HS-27A (cell line): ENCODE measurements at places on chromosomes 7 and 10.

GRCh38 chr10:69389827-69390490 is 26.8 kb downstream of the TACR2 start:
- no peak for DNase-seq

- DNase-seq, result no peak
Measured at GRCh38 chr10:21525367-21526187, at the start of gene SKIDA1. Gene SKIDA1, minus strand, starts transcription at chr10:21525682. Its CDS starts 7,860 bp downstream, at chr10:21517822.

GRCh38 chr7:46360296-46360695 is 439.2 kb upstream of the IGFBP3 start:
- no peak for DNase-seq

DNA sequence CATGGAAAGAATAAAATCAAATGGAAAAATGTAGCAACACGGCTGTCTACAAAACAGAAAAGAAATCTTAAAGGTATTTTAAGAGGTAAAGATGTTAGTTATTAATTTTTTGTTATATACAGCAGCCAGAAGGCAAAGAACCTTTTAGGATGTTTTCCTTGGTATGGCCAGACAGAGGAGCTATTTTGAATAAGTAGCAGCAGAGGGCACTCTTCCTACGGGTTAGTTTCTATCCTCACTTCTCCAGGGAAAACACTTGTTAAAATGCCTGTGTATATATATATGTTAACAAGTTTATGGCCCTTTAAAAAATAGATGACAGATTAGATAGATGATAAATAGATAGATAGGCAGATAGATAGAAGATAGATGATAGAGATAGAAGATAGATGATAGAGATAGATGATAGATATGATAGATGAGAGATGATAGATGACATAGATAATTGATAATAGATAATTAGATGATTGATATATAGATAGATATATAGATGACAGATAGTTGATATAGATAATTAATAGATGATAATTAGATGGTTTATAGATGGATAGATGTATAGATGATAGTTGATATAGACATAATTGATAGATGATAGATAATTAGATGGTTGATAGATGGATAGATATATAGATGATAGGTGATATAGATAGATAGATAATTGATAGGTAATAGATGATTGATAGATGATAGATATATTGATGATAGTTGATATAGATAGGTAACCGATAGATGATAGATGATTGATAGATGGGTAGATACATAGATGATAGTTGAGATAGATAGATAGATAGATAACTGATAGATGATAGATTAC is 57.8 kb upstream of the WIPF3 start:
- DNase-seq, result peak; percentile 1

GRCh38 chr7:20153999-20154398 is 63.2 kb downstream of the MACC1 start:
- no peak for DNase-seq

DNA sequence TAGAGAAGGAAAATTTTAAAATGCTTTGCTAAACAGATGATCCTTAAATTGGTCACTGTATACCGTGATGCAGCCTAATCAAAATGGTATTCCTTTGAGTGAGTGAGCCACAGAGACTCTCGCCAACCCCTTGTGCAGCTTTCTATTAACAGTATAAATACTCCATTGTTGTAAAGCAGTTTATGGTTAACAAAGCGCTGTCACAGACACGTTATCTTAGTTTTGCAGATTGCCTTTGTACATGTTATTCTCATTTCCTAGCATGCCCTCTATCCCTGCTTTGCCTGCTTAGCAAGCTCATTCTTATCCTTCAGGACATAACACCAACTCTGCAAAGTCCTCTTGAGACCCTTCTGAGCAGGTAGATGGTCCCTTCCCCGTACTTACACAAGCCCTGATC is 694.4 kb downstream of the AUTS2 start:
- no peak for DNase-seq

DNA sequence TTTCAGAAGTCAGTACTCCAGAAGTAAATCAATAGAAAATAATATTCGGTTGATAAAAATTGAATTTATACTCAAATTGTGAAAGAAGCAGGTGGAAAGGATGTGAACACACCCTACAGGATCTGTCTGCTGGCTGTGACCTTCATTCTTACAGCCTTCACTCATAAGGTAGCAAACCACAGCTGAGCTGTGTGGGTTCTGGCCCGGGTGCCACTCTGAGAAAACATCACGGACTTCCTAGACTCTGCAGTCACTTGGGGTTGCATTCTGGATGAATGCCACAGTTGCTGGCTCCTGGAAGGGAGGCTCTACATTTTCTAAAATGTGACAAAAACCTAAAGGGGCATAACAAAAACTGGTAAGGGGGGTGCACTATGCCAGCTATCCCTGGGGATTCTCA is 36.0 kb upstream of the ABLIM1 start:
- DNase-seq, result no peak

- no peak for DNase-seq
Measured at GRCh38 chr10:50510517-50511473, 113.0 kb downstream of the SGMS1 start.

DNA sequence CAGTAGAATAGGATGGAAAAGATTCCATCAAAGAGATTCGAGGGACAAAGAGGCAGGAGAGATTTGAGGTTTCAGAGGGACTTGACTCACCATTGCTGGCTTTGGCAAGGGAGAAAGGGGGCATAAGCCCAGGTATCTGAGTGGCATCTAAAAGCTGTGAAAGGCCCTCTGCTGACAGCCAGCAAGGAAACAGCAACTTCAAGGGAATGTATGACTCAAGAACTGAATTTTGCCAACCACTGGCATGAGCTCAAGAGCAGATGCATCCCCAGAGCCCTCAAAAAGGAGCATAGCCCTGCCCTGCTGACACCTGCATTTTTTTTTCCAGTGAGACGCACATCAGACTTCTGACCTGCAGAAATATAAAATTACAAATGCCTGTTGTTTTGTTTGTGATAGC is 19.6 kb upstream of the ADAM12 start:
- DNase-seq, result no peak

GRCh38 chr10:31962826-31963588 is 34.4 kb upstream of the ARHGAP12 start:
- no peak for DNase-seq

DNA sequence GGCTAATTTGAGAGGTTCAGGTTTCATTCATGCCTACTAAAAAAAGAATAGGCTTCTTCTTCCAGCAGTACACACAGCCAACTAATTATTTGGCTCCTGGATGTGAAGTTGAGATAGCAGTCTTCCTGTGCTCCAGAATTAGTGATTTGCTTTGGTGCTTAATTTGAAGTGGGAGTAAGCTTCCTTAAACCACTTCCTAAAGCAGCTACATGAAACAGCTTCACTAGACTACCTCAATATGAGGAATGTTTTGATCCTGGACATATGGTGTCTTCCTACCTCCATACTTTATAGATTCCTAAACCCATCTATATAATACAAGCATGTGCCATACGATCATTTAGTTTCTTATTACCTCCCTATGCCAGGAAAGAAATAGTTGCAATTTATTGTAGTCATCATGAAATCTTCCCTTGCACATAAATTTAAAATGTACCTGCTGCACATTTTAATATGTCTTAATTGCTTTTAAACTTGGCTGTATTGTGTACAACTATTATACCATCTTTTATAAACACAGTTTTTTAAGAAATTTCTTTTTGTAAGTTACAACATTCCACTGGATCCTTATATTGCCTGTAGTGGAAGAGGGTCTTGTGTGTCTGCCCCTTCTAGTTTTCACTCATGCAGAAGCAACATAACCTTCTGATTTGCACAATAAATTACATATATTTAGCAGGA is 8.6 kb downstream of the VIM start:
- DNase-seq, result no peak

DNA sequence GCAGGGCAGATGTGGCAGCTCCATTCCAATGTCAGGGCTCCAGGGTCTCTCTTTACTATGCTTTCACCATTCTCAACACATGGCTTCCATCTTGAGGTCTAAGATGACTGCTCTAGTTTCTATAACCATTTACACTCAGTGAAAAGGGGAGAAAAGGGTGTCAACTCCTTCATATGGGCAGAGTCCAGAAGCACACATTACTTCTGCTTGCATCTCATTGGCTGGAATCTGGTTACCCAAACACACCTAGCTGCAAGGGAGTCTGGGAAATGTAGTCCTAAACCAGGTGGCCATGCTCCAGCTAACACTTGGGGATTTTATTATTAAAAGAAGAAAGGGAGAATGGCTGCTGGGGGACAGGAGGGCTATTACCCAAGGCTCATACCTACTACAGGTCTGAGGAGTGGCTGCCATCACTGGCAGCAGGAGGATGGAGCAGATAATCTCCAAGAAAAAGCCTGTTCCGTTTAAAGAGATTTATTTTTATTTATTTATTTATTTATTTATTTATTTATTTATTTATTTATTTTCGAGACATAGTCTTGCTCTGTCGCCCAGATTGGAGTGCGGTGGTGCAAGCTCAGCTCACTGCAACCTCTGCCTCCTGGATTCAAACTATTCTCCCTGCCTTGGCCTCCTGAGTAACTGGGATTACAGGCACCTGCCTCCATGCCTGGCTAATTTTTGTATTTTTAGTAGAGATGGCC is 29.1 kb upstream of the LBX1 start:
- no peak for DNase-seq

DNA sequence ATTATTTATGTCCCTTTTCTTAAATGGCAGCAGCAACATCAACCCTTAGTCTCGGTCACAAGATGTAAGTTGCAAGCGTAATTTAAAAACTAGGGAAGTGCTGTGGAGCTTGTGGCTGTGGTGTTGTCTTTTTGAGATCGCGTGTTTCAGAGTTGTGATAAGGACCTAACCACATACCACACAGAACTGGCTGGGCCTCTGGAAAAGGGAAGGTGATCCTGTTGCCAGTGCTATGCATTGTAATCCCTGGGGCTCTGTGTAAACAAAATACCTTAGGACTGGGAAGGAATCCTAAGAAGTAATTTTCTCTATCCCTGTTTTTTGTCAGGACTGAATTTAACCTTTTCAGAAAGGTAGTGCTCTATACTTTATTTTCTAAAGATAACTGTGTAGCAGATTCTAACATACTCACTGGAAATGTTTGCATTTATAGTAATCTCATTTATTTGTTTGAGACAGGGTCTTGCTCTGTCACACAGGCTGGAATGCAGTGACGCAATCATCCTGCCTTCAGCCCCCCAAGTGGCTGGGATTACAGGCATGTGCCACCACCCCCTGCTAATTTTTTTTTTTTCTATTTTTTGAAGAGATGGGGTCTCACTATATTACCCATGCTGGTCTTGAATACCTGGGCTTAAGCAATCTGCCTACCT is 60.4 kb downstream of the INPP5F start:
- DNase-seq, result no peak

DNA sequence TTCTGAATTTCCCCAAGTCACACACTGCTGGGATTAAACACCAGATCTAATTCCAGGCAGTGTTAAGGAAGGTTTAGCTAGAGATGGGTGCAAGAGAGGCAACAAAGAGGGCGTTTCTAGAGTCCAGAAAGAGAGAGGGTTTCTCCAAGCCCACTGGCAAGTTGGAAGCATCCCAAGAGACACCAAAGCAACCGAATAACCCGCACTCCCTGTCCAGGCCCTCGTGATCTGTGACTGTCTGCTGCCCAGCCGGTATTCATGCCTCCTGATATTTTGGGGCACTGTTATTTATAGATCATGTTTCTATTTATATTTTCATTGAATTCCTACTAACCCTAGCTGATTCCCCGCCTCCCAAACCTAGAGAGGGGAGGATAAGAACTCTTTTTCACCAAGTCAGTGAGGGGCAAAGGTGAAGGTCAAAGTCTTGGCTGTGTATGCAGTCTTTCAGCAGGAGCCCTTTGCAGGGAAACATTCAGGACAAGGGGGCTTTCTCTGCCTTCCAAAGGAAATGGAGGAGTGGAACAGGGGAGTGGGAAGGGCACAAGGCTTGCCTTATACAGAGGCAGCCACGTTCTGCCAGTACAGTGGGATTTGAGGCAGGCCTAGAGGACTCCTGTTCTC is 103.6 kb downstream of the SH3PXD2A start:
- no peak for DNase-seq

DNA sequence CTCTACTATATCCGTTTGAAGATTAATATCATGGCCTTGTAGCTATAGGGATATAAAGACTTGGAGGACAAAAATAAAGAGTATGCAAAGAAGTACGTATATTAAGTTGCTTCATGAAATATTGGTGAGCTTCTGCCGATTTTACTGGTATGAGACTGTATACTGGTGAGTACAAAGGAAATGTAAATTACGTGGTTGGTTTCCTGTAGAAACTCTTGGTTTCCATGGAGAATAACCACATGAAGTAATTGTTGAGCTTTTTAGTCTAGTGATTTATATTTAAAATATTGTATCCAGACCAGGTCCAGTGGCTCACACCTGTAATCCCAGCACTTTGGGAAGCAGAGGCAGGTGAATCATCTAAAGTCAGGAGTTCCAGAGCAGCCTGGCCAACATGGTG is 32.2 kb upstream of the GLI3 start:
- no peak for DNase-seq

DNA sequence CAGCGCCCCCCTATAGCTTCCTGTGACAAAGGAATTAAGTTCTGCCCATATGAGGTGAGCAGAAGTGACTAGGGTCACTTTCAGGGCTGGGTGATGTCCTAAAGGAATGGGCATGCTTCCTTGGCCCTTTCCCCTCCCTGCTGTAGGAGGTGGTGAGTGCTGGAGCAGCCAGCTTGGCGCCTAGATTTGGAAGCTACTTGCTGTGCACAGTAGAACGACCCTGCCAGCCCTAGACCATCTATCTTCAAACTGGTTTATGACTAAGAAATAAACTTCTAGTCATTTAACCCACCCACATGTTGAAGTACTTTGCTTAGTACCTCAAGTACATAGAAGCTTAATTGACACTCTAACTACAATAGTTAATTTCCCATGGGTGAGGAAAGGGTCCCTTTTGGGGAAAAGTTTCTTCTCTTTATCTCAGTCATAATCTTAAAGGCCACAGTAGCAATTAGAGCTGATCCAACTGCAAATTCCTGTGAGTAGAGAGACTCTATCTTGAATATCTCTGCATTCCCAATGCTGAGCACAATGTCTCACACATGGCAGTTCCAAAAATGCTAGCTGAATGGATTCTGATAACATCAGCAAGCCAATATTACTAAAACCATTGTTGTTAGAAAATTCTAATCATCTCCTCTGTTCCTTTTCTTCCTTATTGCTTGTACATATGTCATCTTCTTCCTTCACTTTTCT is 227.2 kb downstream of the RELN start:
- DNase-seq, result no peak

GRCh38 chr10:128277267-128277840 is 151.1 kb upstream of the MKI67 start:
- DNase-seq, result no peak

GRCh38 chr10:107072028-107072427 is 92.5 kb downstream of the SORCS1 start:
- no peak for DNase-seq

DNA sequence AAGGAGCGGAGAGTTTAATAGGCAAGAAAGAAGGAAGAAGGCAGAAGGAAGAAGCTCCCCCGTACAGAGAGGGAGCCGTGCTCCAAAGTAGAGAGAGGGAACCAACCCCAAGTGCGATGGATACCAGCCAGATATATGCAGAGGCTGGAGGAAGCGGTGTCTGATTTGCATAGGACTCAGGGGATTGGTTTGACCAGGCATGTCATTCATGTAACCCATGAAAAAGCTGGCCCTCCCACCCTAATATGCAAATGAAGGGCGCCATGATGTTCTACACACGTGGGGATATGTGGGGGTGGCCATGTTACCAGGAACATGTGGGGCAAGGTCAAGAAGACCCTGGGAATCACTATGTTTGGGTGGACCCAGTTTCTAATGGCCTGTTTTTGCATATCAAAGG is 40.6 kb upstream of the FAM3C start:
- no peak for DNase-seq
